ENCODE measurements at places on chromosomes 2 and 18.

GRCh38 chr18:69757733-69758132 is 189.9 kb downstream of the CD226 start:
- no peak for DNase-seq

GRCh38 chr18:11293794-11294193 is 144.4 kb upstream of the PIEZO2 start:
- no peak for DNase-seq

DNA sequence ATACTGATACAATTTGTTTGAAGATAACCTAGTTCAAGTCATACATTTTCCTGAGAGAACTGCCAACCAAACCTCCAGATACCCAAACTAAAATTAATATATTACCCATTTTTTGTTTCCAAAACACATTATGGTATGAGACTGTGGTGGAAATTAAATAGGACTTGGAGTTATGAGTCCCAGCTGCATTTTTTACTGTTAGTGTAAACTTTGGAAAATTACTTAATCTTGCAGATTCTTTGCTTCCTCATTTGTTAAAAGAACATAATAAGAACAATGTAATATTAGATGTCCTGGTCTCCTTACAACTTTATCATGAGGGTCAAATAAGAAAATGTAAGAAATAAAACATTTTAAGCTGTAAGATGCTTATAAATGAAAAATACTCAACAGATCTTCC is 98.2 kb upstream of the TRIB2 start:
- DNase-seq = no peak

GRCh38 chr2:240589850-240590525 is 3.5 kb downstream of the CAPN10 start:
- no peak for DNase-seq

GRCh38 chr2:135803278-135803677 is 33.7 kb downstream of the LCT start:
- DNase-seq = no peak

GRCh38 chr2:123840574-123840973 is 184.5 kb upstream of the CNTNAP5 start:
- no peak for DNase-seq

GRCh38 chr2:105701042-105701441 is 43.7 kb upstream of the NCK2 start:
- DNase-seq = no peak

DNA sequence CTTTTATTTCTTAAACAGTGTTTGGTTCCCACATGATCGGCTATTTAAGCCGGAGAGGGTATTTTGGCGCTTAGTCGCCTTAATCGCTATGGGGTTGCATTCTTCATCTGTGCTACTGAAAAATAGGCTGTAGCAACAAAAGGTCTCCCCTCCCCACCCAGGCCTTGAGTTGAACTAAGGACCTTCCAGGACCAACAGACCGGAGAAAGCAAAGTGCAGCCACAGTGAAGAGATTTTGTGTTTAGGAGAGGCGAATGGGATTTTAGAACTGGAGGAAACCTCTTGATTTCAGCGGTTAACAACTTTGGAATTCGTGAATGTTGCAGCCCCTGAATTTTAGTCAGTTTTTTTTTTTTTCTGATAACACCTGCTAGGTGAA is 1.4 kb downstream of the ITGA6 start:
- no peak for DNase-seq

- no peak for DNase-seq
These were observed 81.5 kb upstream of the COL3A1 start for GRCh38 chr2:188892636-188893035.

GRCh38 chr2:109348190-109348589 is 219.2 kb downstream of the SH3RF3 start:
- DNase-seq = no peak

- no peak for DNase-seq
These were observed 29.4 kb downstream of the MTERF4 start for GRCh38 chr2:241072553-241073165.

- DNase-seq = no peak
These were observed 29.2 kb downstream of the GALNT1 start for GRCh38 chr18:35610724-35611123.

DNA sequence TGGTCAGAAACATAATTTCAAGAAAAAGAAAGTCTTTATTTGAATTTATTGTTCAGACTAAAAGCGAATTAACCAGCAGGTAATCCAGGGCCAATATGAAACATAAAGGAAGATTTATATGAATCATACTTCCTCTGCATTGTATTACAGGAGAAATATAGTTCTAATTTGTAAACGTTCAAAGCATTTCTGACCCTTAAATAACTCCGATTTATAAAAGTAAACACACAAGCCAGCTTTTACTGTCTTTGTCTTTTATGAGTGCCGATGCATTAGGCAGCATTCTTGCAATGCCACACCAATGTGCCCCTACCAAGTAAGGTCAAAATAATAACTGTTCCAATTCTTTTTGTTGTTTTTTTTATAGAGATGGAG is 118.8 kb upstream of the RBBP8 start:
- no peak for DNase-seq

DNA sequence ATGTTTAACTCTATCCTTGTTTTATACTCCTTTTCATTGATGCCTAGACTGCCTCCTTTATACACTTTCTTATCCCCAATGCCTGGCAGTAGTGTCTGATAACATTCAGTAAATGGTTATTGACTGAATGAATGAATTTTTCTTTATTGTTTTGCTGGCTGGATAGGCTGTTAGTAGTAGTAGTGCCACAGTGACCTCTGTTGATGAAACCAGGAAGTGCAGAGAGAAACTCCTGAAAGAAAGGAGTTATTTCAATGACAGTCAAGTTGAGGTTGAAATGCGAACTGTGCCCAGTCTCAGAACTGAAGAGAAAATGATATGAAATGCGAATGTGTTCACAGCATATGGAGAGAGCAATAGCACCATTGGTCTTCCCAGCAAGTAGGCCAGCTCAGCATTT is 26.8 kb upstream of the SLC9A2 start:
- no peak for DNase-seq

DNA sequence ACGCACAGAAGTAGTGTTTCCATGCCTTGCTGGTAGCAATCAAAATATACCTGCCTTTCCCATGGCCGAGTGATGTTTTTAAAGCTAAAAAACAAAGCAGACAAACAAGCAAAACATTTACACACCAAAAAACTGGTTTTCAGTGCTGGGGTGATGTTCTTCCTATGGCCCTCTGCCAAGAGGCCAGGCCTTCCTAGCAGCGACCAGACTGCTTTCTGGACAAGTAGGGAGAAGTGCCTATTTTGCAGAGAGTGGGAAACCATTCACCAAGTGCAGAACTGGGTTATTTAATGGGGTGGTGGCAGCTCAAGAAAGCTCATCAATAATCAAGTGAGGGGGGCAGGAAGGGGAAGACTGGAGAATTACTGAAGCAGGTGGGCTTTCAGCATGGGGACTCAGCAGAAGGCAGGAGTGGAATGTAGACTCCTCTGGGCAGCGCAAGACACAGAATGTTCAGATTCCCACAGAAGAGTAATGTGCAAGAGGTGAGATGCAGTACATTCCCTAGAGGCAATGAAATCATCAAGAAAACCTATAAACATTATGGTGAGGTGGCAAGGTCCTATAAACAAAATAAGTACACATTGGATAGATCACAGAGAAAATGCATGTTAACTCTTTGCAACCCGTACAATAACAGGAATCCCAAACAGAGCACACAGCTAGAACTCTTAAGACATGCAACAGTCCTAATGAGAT is 44.0 kb downstream of the CPO start:
- no peak for DNase-seq

DNA sequence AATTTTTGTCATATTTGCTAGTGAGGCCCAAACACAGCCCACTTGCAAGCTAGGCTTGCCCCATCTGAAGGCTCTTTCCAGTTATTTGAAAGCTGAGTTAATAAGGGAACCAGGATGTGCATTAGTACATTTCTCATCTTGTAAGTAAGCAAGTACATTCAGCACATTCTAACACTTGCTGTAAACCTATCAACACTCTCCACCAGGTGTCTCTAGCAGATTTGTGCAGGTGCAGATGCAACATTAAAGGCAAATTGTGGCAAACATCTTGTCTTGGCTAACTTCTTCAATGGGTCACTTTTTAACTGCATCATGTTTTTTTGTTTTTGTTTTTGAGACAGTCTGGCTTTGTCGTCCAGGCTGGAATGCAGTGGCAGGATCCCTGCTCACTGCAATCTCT is 25.3 kb upstream of the MFSD6 start:
- DNase-seq = no peak

DNA sequence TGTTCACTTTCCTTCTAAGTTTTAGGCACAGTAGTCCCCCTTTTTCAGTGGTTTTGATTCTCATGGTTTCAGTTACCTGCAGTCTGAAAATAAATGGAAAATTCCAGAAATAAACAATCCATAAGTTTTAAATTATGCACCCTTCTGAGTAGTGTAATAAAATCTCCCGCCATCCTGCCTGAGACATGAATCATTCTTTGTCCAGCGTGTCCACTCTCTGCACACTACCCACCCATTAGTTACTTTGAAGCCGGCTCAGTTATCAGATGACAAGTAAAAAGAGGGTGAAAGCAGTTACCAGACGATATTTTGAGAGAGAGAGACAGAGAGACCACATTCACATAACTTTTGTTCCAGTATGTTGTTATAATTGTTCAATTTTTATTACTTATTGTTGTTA is 400.5 kb downstream of the TMX3 start:
- no peak for DNase-seq

DNA sequence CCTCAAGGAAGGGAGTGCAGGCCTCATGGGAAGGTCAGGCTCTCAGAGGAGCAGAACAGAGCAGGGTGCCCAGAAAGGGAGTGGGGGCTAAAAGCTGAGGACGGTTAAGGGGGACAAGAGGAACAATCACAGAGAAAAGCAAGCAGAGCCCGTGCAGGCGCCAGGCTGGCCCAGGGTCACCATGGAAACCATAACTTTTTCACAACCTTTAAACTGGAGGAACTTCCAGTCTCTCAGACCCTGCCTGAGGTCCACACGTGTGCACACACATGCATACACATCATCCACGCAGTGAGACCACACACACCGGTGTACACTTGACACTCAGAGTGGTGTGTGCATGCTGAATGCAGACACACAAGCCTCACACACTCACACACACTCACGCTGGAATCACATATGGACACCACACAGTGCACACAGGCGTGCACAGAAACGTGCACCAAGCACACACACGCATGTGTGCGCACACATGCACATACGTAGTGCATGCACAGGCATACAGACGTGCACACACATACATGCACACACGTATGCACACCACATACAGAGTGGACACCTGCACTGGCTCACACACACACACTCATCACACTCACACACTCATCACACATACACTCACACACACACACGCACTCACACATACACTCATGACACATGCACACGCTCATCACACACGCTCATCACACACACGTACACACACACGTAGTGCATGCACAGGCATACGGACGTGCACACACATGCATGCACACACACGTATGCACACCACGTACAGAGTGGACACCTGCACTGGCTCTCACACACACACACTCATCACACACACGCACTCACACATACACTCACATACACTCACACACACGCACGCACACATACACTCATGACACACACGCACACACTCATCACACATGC is 37.2 kb upstream of the SNED1 start:
- DNase-seq = no peak

DNA sequence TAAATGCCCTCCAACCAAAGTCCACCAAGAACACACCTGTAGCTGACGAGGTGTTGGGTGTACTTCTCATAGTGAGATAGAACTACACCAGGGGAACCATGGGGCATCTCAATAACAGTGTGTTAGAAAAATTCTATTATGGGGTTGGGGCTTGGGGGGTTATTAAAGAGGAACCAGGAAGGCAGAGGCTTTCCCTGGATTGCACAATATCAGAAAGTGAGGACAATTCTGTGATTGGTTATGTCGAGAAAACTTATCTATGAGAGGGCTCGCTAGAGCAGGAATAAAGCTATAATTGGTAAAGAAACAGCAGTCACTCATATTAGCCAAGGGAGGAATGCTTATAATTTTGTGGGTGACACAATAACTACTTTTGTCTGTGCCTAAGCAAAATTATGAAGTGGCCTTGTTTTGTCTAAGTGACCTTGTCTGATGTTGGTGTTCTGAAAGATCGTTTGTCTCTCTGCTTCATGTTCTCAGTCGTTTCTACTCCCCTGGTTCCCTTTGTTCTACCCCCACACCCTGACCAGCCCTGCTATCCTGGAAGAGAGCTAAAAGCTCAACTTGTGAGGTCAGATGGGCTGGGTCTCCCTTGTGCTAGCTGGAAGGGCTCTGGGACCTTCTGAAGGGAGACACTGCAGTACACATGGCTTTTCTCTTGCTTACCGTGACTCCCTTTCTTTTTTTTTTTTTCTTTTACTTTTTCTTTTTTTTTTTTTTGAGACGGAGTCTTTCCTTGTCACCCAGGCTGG is 21.6 kb upstream of the INO80C start:
- DNase-seq = no peak

DNA sequence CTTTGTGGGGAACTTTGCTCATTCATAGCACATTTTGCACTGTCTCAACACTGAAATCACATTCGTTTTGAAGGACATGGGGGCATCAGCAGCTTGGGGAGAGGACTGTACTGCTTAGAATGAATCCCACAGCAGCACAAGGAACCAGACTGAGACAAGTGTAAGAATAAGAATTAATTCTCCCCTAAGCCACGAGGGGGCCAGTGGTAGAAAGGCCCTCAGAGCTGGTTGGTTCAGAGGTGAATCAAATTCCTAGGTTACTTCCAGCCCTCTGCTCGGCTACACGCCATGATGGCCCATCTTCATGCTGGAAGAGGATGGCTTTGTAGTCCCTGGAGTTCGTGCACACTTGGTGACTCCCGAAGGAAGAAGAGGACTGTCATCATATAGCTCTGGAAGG is 12.0 kb upstream of the MC5R start:
- no peak for DNase-seq

DNA sequence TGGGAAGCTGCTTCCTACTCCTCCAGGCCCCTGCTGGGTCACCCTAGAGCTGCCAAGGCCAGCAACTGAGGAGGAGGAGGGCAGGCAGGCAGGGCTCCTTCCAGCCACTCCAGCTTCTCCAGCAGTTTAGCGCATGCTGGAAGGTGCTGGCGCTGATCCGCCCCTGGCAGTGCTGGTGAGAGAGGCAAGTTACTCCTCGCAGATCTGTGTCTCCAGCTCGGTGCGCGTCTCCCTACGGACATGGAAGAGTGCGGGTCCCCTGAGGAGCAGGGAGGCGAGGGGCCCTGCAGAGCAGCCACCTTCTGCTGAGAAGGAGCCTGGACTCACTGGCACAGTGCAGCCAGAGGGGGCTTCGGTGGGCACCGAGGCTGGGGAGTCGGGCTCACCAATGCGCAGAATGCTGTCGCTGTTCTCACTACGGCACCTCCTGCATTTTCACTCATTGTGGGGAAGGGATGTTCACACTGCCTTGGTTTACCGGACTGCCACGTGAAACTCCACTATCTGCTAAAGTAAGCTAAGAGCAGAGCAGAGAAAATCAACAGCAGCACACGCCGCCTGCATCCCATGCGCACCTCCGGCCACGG is 206.0 kb downstream of the HDAC4 start:
- DNase-seq = no peak

GRCh38 chr2:105797298-105797819 is 52.6 kb downstream of the NCK2 start:
- no peak for DNase-seq

Data from stimulated activated CD4-positive, alpha-beta T cell treated with anti-CD3 and anti-CD28 coated beads, Interleukin-4, amount 100 ng/mL, for 1 hour (primary cell).